Hematopoietic multipotent progenitor cell (in vitro differentiated cells): ENCODE measurements at places on chromosomes 7 and 10.

- DNase-seq, result no peak
These were observed 30.6 kb downstream of the JMJD1C start for GRCh38 chr10:63434866-63435854.

- DNase-seq, result no peak
These were observed 8.6 kb downstream of the UNCX start for GRCh38 chr7:1241258-1241602.

GRCh38 chr7:10507032-10507431, 466.6 kb upstream of the PHF14 start:
- no peak for DNase-seq

DNA sequence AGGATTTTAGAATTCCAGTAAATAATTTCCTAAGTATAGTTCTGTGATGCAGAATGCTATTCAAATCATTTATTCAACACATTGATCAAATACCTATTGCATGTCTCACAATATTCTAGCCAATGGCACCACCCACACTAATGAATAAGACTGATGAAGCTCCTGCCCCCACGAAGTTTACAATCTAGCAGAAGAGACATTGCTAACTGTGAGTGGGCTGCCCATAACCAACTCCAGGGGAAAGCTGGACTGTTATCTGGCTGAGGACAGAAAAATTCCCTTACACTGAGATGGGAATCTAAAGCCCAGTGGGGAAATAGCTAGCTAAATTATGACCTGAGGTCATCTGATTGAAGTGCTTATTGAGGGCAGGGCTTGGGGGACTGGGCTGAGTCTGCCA, 128.8 kb upstream of the LYZL2 start:
- no peak for DNase-seq

GRCh38 chr10:133151543-133151972, 8.5 kb upstream of the KNDC1 start:
- no peak for DNase-seq

DNA sequence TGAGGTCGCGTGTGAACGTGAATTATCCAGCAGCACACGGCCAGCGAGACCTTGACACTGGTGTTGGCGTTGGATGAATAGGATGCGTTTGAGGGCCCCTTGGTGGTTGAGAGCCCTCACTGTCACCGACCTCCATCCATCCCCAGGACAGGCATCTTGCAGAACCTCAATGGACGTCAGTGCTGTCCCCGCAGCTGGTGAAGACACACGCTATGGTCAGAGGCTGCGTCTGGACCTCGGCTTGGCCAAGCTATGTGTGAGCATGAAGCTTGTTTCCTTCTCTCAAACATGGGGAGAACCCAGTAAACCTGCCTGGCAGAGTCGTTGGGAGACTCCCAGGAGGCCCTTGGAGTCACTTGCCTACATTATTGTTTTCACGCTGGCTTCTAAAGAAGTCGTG, 229.2 kb downstream of the ADARB2 start:
- DNase-seq, result no peak

- DNase-seq, result no peak
These were observed 1.5 kb downstream of the PVRIG start for GRCh38 chr7:100221231-100221718.

DNA sequence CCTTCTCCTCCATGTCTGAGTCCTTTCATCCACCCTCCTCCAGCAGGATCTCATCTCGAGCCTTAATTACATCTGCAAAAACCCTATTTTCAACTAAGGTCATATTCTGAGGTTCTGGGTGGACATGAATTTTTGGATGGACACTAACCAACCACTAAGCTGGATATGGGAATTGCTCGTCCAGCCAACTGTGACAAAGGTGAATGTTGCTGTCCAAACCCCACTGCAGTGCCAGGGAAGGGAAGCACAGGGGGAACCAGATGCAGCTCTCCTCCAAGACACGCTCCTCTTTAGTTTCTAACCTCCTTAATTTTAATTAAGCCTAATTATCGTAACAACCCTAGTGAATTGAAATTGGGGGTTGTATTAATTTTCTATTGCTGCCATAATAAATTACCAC, 65.1 kb upstream of the EBF3 start:
- no peak for DNase-seq

DNA sequence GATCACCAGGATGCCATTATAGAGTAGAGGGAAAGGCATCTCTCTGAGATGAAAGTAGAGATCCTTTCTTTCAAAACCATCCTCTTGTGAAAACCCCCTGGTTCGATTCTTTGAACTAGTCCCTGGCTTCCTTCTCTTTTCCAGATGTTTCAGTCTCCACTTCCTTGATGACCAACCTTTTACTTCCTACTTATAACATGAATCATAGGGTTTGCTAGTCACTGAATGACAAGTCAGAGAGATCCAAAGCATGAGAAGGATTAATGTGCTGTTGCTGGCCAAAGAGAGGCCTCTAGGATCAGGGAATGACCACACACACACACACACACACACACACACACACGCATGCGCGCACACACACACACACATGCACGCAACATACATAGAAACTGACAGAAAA, 161.1 kb upstream of the FRMD4A start:
- no peak for DNase-seq

- no peak for DNase-seq
These were observed 666.7 kb upstream of the NRP1 start for GRCh38 chr10:34001087-34001580.

GRCh38 chr7:151876899-151877777, at the start of gene PRKAG2:
Gene PRKAG2 (minus strand): TSS chr7:151877115. CDS start chr7:151876620, 495 bp downstream.
- DNase-seq, result peak; percentile 43

- DNase-seq, result no peak
These were observed 534.1 kb downstream of the SDK1 start for GRCh38 chr7:3835109-3835508.

DNA sequence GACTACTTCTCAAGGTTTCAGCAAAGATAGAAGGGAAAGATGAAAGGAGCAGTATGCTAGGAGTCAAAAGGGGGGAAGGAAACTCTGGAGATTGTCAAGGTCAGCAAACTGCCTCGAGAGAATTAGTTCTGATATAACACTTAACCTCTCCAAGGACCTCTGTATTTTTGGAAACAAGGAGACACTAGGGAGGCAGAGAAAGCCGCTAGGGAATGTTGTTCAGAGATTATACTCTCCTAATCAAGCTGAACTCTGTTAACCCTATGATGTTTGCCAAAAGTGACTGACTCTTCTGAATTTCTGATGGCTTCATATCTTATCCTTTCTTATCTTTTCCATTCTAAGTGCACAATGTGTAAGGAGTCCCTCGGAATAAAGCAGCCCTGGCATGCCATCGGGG, 27.1 kb downstream of the CREM start:
- DNase-seq, result no peak

GRCh38 chr7:44636926-44637325, 30.5 kb downstream of the OGDH start:
- no peak for DNase-seq

DNA sequence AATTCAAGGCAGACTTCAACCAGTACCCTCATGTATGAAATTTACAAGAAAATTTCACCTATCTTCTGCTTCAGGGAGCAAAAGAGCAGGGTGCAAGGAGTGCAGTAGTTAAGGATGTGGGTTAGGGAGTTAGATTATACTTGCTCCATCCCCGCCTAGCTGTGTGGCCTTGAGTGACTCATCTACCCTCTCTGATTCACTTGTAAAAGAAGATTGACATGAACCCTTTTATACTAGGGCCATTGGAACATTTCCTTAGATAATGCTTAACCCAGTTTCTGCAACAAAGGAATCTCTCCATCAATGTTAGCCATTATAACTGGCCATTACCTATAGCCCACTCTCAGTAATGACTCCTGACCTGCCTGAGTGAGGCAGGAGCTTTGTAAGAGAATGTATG, 10.2 kb upstream of the HSPA12A start:
- no peak for DNase-seq

DNA sequence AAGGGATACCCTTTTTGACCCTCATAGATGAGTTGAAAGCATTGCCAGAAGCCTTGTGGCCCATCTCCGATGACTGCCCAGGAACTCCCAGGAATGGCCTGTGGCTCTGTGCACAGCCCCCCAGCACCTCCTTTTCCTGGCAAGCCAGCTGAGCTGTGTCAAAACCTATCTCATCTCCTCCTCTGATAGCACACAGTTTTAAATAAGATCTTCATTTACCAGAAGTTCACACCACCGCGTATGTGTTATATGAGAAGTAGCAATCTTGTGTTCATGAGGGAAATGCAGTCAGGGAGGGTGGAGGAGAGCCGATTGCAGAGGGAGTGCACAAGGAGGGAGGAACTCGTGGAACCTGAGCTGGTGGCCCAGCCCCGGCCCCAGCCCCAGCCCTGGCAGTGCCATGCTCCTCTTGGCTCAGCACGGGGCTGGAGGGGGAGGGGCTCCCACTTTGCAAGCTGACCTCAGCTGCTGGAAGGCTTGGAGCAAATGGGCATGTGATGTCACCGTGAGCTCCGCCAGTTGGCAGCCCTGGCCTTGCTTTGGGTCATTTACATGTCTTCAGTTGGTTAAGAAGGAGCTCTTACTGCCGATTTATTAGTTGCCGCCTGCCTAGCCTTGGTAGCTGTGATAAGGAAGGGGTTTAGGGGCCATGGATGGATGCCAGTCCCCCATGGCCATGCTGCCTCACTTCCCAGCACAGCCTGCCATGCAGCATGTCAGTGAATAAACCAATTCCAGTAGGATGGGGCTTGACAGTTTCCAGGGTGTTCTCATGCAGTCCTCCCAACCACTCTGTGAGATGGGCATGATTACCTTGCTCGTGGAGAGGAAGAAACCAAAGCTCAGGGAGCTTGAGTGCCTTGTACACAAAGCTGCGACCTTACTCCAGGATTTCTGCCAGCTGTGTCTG, 20.0 kb downstream of the UNC5B start:
- no peak for DNase-seq

DNA sequence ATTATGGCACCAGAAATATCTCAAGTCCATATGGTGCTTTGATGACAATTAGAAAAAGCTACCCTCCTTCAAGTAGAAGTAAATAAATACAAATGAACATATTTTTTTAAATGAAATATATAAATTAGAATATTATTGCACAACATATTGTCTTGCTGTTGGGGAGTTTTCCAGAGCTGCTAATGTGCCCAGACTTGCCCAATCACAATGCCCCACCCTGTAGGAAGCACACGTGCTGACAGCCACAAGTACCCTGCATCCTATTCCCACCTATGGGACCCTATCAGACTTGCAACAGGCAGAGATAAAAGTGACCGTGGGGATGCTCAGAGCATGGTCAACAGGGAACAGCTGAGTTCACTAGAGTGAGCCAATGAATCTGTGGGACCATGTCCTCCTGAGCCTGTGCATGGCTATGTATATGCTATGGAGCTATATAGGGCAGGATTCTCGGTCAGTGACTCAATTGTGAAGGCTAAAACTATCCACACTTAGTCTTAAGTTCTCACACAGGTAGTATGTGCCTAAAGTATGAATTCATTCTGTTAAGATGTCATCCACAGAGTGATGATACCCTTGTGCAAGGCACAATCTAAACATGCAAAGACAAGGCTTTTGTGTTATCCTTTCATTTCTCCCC, 336.0 kb downstream of the HGF start:
- no peak for DNase-seq

- DNase-seq, result peak; percentile 88
These were observed 797 bp upstream of the STMP1 start for GRCh38 chr7:135661311-135662122.

- no peak for DNase-seq
These were observed 405.0 kb downstream of the ADRA2A start for GRCh38 chr10:111481866-111482265.

GRCh38 chr10:69891057-69891617, 89.4 kb downstream of the COL13A1 start:
- DNase-seq, result no peak

DNA sequence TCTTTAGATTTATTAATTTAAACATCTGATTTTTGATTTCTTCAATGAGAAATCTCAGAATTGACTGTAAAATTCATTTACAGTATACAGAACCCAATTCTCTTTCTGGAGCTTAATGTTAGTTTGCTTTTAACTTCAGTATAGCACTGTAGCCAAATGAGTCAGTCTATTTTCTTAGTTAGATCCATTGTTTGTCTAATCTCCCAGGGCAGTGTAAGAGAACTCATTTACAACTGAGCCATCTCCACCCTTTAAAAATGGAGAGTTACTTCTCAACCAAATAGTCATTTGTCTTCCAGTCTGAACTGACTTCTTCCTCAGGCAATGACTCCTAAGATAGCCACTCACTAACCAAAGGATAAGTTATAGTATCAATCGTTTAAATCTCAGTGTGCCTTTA, 3.0 kb upstream of the WNT2 start:
- DNase-seq, result no peak

- DNase-seq, result no peak
These were observed 35.9 kb upstream of the HDAC9 start for GRCh38 chr7:18459484-18460245.

DNA sequence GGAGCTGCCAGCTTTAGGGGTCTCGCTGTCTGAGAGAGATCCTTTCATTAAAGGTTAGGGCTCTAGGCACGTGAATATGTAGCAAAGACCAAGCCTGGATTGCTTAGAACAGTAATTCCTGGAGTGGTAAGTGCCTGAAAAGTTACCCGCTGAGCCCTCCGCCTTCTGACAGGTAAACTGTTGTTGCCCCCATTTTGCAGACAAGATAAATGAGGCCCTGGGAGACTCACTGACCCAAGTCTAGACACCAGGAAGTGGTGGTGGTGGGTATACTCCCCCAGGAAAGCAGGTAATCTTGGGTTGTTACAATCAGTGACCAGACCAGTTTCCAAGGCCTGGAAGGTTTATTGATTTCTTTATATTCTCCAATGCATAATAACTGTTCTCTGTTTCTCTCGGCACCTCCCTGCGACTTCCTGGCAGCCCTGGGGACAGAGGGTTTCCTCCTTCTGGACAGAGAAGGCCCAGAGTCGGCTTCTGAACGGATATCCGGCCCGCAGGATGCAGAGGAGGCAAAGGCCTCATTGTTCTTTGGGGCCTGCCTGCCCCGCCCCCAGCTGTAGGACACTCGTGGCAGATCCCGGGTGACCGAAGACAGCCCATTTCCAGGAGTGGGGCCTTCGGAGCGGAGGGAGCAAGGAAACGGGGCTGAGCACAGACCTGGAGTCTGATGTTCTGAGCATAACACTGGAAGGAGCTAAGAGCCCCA, 1.3 kb upstream of the GRK5 start:
- DNase-seq, result no peak

GRCh38 chr10:78412605-78413004, 378.9 kb downstream of the RPS24 start:
- no peak for DNase-seq

GRCh38 chr7:37467002-37467401, 18.3 kb upstream of the ELMO1 start:
- no peak for DNase-seq

DNA sequence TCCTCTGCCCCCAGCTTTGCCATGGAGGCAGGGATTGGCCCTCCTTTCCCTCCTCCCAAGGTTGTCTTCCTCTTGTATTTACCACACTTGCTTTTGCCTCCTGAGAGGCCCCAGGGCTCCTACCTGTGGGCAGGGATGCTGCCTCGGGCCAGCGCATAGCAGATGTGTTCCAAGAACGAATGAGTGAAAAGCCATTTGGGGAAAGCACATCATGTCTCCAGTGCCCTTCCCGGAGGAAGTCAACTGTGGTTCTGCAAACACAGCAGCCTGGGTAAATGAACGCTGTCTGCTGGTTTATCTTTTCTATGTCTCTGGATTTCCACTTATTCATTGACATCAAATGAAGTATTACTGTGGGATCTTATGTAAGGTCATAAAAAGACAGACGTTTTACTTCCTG, 161.7 kb downstream of the FANK1 start:
- no peak for DNase-seq
